ENCODE measurements at places on chromosomes 5 and 9.
A peak's percentile ranks its signal among the peaks of the same experiment; 100 is the strongest.

DNA sequence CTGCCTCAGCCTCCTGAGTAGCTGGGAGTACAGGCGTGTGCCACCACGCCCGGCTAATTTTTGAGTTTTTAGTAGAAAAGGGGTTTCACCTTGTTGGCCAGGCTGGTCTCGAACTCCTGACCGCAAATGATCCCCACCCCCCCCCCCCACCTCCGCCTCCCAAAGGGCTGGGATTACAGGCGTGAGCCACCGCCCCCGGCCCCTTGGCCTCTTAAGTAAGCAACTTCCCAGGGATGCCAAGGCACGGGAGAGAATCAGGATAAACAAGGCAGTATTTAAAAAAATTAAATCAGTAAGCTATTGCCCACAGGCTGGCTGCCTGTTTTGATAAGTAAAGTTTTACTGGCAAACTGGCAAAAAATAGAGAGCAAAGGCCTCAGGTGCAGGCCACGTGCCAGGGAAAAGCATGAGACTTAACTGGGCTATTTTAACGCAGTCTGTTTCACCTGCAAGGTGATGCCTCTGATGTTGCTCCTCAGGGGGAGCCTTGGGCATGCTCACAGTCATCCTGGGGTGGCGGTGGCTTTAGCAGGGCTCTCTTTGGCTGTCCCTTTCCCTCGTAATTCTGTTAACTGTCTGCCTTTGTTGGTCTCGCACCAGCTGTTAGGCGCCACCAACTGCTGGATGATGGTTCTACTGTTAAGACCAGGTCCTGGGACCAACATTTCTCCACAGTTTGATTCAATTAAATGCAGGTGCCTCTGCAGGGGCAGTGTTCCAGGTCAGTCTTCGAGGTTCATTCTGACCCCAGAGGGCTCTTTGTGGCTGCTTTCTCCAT, 19.4 kb upstream of the RNF130 start:
- peak; percentile 39 for DNase-seq

DNA sequence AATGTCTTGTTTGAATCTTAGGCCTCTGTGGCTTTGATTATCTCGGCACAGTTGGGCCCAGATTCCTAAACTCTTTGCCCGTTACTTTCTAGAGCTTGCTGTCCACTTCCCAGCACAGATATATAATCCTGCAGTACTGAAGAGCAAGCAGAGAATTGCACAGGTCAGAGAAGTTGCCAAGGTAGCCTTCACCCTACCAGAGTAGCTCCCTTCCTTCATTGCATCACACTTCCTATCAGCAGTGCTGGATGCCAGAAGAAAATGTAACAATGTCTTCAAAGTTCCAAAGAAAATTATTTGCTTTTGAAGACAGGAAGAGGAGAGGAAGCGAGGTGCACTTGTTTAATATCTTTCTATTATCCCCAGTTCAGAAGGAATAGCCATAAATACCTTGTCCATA, 38.1 kb upstream of the SPATA31D4 start:
- no peak for DNase-seq

- DNase-seq = no peak
Measured at GRCh38 chr5:127928053-127928452, 155.5 kb upstream of the SLC12A2 start.

DNA sequence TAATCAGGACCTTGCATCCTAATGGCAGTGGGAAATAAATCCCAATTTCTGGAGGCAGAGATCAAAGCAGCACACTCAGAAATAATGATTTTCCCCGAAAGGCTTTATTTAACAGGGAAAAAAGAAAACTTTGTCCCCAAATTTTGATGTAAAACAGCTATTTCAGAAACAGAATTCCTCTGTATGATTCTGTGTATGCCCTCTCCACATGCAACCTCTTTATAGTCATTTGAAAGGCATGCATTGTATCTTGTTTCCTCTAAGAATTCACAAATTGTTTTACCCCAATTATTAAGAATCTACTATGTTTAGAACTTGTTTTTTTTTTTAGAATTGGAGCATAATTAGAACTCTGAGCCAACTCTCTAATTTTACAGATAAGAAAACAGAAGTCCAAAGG, 2.7 kb upstream of the PTAR1 start:
- DNase-seq = no peak

- DNase-seq = no peak
Measured at GRCh38 chr5:31364881-31365636, 166.8 kb downstream of the DROSHA start.

- no peak for DNase-seq
Measured at GRCh38 chr9:4095484-4095883, 204.4 kb downstream of the GLIS3 start.

GRCh38 chr9:84819491-84819991, 150.0 kb downstream of the NTRK2 start:
- DNase-seq = no peak

- DNase-seq = no peak
Measured at GRCh38 chr9:72905514-72906480, 47.1 kb downstream of the ALDH1A1 start.

DNA sequence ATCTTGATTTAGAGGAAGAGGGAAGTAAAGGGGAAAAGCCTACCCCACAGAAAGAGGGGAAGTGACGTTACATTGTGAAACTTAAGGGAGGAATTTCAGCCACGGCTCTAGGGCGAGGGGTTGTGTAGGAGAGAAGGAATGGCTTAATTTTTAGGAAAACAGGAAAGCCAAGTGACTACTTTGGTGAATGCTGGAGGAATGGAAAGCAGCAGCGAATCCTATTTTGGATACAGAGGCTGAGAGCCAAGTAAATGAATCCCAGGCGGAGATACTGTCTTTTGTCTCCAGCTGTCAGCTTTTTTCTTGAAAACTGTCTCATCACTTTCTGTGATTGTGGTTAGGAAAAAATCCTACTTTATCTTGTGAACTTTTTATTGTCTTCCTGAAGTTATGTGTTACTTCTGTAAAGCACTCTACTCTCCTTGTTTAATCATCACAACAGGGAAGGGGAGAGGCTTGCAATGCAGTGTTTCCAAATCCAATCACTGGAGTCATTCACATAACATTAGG, 188.4 kb downstream of the TSSK1B start:
- DNase-seq = no peak

DNA sequence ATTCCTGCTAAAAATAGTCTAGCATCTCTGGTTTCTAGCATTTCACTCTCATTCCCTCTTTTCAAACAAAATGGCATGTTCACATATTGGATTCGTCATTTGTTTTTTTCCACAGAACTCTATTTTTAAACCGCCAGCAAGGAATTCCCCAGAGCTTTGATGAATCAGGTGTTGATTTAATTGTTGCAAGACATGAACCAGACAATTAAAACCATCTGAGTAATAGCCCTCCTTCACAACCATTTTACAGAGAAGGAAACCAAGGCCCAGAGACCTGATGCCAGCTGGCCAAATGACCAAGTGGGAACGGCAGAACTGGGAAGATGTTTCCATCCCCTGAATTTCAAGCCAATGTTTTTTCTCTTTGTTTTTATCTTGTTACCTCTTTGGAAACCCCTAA, 167.0 kb downstream of the CAAP1 start:
- no peak for DNase-seq

GRCh38 chr9:14183001-14183400, 130.9 kb downstream of the NFIB start:
- DNase-seq = no peak
